ENCODE measurements at places on chromosomes 4 and X.
A peak's percentile ranks its signal among the peaks of the same experiment; 100 is the strongest.

DNA sequence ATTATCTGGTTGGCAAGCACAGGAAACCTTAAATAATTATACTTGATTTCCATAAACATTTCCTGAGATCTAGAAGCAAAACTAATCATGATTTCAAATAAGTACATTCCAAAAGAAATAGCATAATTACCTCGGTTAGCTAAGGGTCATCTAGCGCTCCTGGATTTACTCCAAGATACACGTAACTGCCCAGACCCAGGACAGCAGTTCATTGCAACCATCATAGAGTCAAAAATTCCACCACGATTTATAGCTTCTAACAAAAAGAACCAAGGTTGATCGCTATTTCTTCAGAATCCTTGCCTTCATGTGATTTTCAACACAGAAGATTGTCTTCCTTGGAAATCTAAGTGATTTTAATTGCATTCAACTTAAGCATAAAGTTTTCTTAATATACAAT lies 1235.5 kb upstream of the TENM3 start:
- no peak for DNase-seq

DNA sequence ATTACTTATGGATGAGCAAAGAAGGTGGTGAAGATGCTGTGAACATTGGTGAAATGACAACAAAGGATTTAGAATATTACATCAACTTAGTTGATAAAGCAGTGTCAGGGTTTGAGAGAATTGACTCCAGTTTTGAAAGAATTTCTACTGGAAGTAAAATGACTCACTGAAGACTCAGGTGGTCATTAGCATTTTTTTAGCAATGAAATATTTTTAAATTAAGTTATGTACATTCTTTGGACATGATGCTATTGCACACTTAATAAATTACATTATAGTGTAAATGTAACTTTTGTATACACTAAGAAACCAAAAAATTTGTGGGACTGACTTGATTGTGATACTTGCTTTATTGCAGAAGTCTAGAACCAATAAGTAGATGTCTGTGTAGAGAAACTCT lies 56.9 kb downstream of the USO1 start:
- DNase-seq = peak; percentile 35

DNA sequence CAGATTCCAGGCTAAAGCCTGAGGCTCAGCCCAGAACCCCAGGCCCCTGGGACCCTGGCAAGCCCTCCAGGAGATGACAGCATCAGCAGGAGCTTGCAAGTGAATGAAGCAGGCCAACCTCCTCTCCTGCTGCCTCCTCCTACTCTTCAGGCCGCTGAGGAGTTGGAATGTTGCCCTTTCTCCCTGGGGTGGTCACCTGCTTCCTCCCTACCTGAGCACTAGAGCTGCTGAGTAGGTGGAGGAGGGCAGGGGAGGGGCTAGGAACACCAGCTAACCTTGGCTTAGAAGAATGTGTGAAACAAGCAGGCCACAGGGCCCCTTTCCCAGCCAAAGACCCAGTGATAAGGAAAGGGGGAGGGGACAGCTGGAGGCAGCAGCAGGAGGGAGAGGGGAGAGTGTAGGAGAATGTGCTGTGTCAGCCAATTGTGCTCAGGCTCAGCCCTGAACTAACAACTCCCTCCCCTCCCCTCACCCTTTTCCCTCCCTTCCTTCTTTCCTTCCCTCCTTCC lies 58.0 kb downstream of the PJA1 start:
- DNase-seq = no peak

GRCh38 chr4:109441862-109442458 lies 8.3 kb downstream of the SEC24B start:
- DNase-seq = no peak

GRCh38 chr4:83112678-83113428 lies 1.7 kb downstream of the PLAC8 start:
- DNase-seq = peak; percentile 82

DNA sequence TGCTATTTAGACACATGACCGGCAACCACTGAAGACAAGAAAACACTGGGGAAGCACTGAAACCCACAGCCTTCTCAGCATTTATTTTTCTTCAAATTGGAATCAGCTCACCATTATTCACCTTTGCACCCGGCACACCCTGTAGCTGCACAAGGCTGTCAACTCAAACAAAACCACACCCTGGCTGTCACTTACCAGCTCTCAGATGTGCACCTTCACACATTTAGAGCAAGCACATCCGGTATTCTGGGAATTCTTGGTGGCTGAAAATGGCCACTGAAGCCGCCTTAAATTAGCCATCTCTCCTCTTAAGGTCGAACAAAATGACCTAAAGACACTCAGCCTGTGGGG lies 5.9 kb downstream of the ZFYVE28 start:
- DNase-seq = no peak

DNA sequence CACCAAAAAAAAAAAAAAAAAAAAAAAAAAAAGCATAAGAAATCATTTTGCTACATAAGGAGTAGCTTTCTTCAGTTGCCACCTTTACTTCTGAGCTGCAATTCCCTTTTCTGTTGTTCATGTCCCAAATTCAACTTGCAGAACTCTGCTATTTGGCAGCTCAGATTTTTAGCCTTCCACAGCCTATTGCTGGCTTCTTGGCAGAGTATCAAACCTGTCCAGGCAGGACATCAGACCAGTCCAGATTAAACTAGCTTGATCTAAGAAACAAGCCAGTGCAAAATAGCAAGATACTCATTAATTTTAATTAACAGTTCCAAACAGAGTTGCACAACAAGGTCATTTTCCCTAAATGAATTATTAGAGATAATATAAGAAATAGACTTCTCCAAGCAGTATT lies 123.6 kb upstream of the NR3C2 start:
- DNase-seq = no peak

GRCh38 chr4:111494971-111495370 lies 650.3 kb upstream of the FAM241A start:
- DNase-seq = peak; percentile 41

DNA sequence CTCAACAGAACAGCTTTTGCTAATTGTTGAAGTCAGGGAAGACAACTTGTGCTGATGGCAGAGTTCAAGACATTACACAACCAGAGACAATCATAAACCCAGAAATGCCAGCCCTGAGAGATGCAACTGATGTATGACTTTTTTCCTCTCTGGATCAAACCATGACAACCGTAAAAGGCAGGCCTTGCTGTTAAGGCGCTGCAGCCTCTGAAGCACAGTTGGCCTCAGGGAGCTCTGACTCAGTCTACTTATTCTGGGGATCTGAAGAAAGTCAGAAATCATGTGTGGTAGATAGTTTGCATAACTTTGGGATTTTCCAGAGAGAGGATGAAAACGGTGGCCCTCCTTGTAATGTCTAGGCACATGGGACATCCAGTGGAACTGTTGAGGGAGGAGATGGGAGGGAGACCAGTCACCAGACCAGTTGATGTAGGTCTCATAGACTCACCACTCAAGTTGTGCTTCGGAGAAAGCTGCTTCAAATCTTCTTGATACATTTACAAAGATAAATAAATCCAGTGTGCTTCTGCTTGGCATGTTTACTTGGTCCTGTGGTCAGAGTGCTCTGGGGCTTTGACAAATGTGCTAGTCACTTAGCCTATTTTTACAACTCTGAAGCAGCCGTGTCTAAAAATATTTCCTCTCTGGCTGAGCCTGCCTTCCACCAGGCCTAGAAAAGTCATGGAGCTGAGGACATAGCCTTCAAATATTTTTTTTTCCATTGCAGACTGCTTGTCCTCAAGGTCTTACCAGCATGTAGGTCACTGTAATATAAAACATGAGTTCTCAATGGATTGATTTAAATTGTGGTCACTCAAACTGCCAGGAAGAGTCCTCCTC lies 7.5 kb downstream of the HADH start:
- peak; percentile 26 for DNase-seq

- DNase-seq = peak; percentile 95
Observed at GRCh38 chr4:113474017-113474416, 287.5 kb downstream of the CAMK2D start.

- no peak for DNase-seq
Observed at GRCh38 chrX:24225265-24225664, 75.7 kb downstream of the ZFX start.

- DNase-seq = peak; percentile 79
Observed at GRCh38 chrX:24259544-24260240, 54.2 kb downstream of the SUPT20HL2 start.

GRCh38 chr4:140255927-140256326 lies 101.9 kb upstream of the MAML3 start:
- DNase-seq = no peak

GRCh38 chr4:52856801-52857200 lies 5.3 kb upstream of the RASL11B start:
- no peak for DNase-seq

DNA sequence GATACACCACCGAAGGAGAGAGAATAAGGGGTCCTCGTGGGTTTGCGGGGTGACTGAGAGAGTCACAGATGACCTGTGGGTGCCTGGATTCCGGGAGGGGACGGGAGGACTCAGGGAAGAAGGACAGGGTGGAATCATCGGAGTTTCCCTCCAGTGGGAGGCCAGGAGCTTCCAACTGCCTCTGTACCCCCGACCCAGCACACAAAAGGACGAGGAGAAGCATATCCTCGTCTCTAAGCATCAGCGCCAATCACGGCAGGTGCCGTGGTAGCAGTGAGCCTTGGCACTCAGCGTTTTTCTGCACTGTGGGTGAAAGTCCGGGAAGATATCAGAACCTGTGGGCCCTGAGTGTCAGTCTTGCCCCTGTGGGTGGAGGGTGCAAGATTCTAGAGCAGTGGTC lies 62.0 kb downstream of the ASMT start:
- no peak for DNase-seq

GRCh38 chr4:114396808-114397207 lies 201.8 kb upstream of the UGT8 start:
- no peak for DNase-seq

DNA sequence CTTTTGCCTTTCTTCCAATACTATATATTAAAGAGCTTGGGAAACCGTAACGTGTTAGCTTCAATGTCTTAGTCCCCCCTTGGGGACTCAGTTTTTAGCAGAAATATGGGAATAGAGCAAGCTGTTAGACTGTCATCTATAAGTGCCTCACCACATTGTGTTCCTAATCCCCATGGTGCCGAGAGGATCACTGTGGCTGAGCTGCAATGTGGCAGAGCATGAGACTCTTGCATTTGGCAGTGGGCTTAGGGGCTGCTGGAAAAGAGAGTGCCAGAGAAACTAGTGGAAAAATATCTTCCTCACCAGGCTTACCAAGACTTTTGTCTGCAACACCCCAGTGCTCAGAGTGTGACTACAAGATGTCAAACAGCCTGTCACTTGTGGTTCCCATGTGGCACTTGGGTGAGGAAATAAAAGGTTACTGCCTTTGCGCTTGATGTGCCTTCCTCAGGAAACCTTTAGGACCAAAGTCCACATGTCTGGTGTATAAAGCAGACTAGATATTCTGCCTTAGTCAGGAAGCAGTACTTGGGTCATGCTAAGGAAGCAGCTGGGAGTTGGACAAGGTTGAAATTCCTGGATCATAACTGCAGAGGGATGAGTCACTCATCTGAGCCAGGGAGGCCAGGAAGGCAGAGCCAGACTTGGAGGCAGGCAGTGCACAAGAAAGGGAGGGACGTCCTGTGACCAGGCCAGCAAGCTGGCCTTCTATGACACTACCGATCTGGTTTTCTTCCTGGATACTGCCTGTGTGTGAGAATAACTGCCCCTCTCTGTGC lies 9.7 kb upstream of the MAGEA4 start:
- DNase-seq = peak; percentile 81

- peak; percentile 44 for DNase-seq
Observed at GRCh38 chr4:66357316-66357715, 687.0 kb upstream of the EPHA5 start.
